Naive thymus-derived CD4-positive, alpha-beta T cell (primary cell): ENCODE measurements at places on chromosomes 16 and 17.

GRCh38 chr17:77011173-77012011, 129.4 kb upstream of the SEC14L1 start:
- H3K27ac ChIP-seq: no peak overlapping the region
- H3K4me3 ChIP-seq: no peak overlapping the region
- no peaks in the 10 kb centered on the region for H3K4me1 ChIP-seq
- no peaks in the 10 kb centered on the region for H3K36me3 ChIP-seq

GRCh38 chr16:9183682-9184353, 92.4 kb downstream of the HAPSTR1 start:
- no peak for DNase-seq
- no peak overlapping the region for H3K4me3 ChIP-seq
- no peaks in the 10 kb centered on the region for H3K27me3 ChIP-seq
- H3K27ac ChIP-seq: no peak overlapping the region

DNA sequence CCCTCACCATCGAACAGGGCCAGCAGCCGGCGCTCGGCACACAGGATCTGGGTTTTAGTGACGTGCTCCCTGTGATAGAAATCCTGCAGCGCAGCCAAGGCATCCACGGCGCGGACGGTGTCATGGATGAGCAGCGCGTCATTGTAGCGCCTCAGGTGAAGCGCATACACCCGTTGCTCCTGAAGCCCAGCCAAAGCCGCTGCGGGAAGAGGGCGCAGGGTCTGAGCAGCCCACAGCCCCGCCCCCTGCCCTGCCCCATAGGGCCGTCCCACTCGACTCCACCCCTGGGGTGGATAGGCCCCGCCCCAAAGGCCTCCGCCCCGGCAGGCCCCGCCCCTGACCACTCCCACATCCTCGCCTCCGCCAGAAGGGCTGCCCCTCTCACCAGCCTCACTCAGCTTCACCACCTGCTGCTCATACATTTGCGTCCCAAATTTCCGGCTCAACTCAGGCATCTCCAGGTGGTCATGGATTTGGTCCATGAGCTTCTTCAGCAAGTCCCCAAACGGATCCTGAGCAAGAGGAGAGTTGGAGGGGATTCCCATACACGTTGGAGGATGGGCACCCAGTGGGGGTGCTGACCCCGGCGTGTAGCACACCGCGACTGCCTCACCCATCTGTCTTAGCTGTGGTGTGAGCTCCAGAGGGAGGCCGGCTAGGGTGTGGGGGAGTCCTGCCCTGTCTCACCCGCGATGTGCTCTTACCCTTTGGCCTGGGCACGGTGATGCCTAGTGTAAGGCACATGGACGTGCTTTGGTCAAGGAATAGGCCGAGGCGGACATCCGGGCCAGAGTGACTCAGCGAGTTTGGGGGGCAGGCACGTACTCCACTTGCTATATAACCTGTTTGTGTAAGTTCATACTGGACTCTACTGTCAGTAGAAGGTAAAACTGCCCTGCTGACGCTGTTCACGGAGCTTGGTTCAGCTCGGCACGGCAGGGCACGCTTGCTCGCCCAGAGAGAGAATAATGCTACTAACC, 4.6 kb downstream of the DHX58 start:
- peaks cover 35% of the 10 kb centered on the region for H3K4me1 ChIP-seq
- peak overlapping the region; percentile 32 for H3K27ac ChIP-seq
- no peak overlapping the region for H3K4me3 ChIP-seq
- no peaks in the 10 kb centered on the region for H3K27me3 ChIP-seq

DNA sequence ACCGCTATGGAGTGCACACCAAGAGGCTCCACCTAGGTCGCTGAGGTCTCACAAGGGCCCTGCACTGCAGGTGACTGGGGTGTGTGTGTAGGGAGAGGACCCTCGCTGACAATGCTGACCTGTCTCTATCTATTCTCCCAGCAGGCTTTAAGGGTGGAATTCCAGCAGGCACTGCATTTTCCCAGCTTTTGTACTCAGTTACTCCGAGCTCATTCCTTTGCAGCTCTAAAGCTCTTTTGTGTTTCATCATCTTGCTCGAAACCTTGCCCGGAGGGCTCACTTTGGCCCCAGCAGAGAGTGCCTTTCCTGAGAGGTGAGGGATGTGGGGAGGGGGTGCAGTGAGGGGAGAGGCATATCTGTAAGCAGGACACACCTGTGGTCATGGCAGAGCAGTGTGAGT, 39.3 kb downstream of the SMPD3 start:
- H3K4me3 ChIP-seq: no peak overlapping the region
- no peaks in the 10 kb centered on the region for H3K4me1 ChIP-seq
- no peak for DNase-seq
- no peak overlapping the region for H3K27ac ChIP-seq

DNA sequence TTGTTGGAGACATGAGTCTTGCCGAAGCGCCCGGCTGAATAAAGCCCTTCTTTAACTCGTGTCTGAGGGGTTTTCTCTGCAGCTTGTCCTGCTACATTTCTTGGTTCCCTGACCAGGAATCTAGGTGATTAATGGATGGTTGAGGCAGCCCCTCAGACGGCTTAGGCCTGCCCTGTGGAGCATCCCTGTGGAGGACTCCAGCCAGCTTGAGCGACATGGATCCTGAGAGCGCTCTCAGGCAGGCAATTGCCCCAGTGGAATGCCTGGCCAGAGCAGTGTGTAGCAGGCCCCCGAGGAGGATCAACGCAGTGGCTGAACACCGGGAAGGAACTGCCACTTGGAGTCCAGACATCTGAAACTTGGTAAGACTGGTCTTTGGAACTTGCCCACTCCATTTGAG, 17.3 kb upstream of the ENDOV start:
- no peak for DNase-seq
- peaks cover 19% of the 10 kb centered on the region for H3K36me3 ChIP-seq
- no peak overlapping the region for H3K4me3 ChIP-seq
- H3K4me1 ChIP-seq: no peaks in the 10 kb centered on the region
- no peaks in the 10 kb centered on the region for H3K27me3 ChIP-seq

- no peaks in the 10 kb centered on the region for H3K27me3 ChIP-seq
- no peaks in the 10 kb centered on the region for H3K4me1 ChIP-seq
- H3K27ac ChIP-seq: no peak overlapping the region
- H3K36me3 ChIP-seq: no peaks in the 10 kb centered on the region
Measured at GRCh38 chr16:35744726-35745125, 2285.3 kb downstream of the TP53TG3F start.

GRCh38 chr16:85245307-85246172, 133.3 kb upstream of the CIBAR2 start:
- DNase-seq: peak; percentile 54
- no peaks in the 10 kb centered on the region for H3K36me3 ChIP-seq
- H3K4me3 ChIP-seq: no peak overlapping the region
- H3K27ac ChIP-seq: no peak overlapping the region
- no peaks in the 10 kb centered on the region for H3K27me3 ChIP-seq

DNA sequence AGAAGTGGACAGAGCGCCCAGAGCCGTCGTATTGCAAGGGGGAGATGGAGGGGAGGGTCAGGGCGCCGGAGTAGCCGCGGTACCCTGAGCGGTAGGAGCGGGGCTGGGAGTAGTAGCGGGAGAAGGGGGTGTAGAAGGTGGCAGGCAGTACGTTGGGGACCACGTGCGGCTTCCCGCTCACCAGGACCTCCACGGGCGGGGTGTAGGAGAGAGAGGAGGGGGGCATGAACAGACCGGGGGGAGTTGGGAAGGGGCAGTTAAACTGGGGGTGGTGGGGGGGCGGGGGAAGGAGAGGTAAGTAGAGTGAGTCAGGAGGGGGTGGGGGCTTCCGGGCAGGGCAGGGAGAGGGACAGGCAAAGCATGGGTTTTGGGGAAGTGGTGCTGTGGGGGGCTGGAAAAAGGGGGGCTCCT, 16.8 kb downstream of the ST6GALNAC2 start:
- H3K4me1 ChIP-seq: no peaks in the 10 kb centered on the region
- no peak for DNase-seq
- no peak overlapping the region for H3K27ac ChIP-seq

- no peak for DNase-seq
- H3K4me3 ChIP-seq: no peak overlapping the region
- no peaks in the 10 kb centered on the region for H3K27me3 ChIP-seq
- H3K36me3 ChIP-seq: no peaks in the 10 kb centered on the region
- no peak overlapping the region for H3K27ac ChIP-seq
Measured at GRCh38 chr17:45973946-45974859, 24.8 kb upstream of the STH start.

DNA sequence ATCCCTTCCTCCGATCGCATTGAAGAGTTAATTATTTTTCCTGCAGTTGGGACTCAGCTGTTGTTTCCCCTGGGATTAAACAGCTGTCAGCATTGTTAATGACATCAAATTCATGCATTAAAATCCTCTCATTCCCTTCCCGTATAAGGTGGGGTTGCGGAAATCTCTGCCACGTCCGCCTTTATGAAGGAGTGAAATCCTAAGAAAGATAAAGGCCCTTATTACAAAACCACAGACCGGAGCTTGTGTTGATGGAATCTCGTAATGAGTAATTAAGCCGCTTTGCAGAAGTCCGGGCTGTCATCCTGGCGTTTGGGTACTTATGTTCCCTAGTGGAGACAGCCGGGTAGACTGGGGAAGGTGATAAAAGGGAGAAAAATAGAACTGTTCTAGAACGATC, 627.6 kb downstream of the MAF start:
- no peaks in the 10 kb centered on the region for H3K4me1 ChIP-seq
- H3K36me3 ChIP-seq: no peaks in the 10 kb centered on the region
- H3K27ac ChIP-seq: no peak overlapping the region
- DNase-seq: no peak

- H3K27ac ChIP-seq: no peak overlapping the region
- no peaks in the 10 kb centered on the region for H3K4me1 ChIP-seq
- H3K4me3 ChIP-seq: no peak overlapping the region
- no peak for DNase-seq
- H3K36me3 ChIP-seq: no peaks in the 10 kb centered on the region
Measured at GRCh38 chr17:9769036-9769695, 22.2 kb downstream of the DHRS7C start.

DNA sequence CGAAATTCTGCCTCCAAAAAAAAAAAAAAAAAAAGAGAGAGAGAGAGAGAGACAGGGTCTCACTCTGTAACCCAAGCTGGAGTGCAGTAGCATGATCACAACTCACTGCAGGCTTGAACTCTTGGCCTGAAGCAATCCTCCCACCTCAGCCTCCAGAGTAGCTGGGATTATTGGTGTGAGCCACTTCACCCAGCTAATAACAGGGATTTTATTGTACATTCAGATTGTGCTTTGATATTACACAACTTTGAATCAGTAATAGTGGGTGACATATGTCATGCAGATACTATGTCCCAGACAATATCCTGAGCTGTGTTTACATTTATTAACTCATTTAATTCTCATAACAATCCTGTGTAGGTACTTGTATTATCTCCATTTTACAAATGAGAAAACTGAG, 19.7 kb upstream of the DHX8 start:
- no peak overlapping the region for H3K27ac ChIP-seq
- no peaks in the 10 kb centered on the region for H3K36me3 ChIP-seq
- no peaks in the 10 kb centered on the region for H3K4me1 ChIP-seq
- H3K4me3 ChIP-seq: no peak overlapping the region

- no peak overlapping the region for H3K27ac ChIP-seq
- no peak overlapping the region for H3K4me3 ChIP-seq
- no peak for DNase-seq
- H3K27me3 ChIP-seq: no peaks in the 10 kb centered on the region
Measured at GRCh38 chr16:87581857-87582215, 20.5 kb upstream of the JPH3 start.

DNA sequence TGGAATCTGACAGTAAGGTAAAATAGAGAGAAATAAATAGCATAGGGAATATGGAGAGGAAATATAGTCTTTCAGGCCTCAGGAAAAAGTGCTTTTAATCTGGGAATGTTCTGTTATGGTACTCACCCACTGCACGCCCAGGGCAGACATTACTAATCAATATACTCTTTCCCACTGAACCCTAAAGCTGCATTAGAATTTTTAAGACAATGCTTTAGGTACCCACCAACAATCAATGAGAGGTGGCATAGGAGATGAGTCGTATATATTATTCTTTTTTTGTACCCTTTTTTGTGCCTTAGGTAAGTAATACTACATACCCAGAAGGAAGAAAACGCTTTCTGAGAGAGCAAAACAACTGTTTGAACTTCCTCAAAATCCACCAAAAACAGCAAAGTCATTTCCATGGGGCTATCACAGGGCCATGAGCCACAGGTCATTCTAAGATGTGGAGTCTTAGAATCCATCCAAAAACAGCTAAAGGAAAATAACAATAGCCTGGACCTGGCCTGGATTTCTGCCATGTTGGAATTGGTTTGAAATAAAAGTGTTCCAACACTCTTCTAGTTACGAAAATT, 542.1 kb downstream of the XYLT1 start:
- no peaks in the 10 kb centered on the region for H3K4me1 ChIP-seq
- no peaks in the 10 kb centered on the region for H3K27me3 ChIP-seq
- no peak for DNase-seq
- H3K36me3 ChIP-seq: no peaks in the 10 kb centered on the region
- no peak overlapping the region for H3K4me3 ChIP-seq

GRCh38 chr16:56589141-56590039, at the start of gene MT3:
Gene MT3 (plus strand): TSS chr16:56589528. CDS start chr16:56589591, 63 bp downstream.
- no peaks in the 10 kb centered on the region for H3K36me3 ChIP-seq
- DNase-seq: peak; percentile 33
- H3K27ac ChIP-seq: no peak within 1 kb of the TSS
- no peaks in the 10 kb centered on the region for H3K27me3 ChIP-seq

DNA sequence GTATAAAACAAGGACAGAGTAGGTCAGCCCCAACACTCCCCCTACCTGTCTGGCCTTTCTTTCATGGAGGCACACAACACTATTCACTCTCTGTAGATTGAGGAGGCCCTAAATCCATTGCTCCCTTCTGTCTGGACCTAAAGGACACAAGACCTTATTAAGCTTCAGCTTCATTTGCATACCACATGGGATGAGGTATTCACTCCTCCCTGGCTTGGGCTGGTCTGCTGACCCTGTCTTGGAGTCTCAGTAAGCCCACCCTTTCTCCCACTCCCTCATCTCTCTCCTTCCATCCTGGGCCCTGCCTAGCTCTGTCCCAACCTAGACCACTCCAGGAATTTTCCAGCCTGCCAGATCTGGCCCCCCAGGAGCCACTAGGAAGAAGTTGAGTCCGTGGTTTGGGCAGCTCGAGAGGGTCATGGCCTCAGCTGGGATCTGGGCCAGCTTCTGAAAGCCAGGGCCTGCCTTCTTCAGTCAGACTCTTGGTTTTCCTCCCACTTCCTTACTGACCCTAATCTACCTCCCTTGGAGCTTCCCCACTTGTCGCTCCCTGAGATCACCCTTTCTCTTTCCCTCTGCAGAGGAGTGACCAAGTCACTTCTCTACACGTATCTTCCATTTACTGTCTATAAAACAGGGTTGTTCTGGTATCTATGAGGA, 6.5 kb upstream of the LLGL1 start:
- DNase-seq: no peak
- H3K4me1 ChIP-seq: no peaks in the 10 kb centered on the region
- H3K27ac ChIP-seq: no peak overlapping the region
- H3K36me3 ChIP-seq: no peaks in the 10 kb centered on the region
